Activated CD8-positive, alpha-beta memory T cell treated with anti-CD3 and anti-CD28 coated beads for 1 hour (primary cell): ENCODE measurements at places on chromosomes 7 and 10.

DNA sequence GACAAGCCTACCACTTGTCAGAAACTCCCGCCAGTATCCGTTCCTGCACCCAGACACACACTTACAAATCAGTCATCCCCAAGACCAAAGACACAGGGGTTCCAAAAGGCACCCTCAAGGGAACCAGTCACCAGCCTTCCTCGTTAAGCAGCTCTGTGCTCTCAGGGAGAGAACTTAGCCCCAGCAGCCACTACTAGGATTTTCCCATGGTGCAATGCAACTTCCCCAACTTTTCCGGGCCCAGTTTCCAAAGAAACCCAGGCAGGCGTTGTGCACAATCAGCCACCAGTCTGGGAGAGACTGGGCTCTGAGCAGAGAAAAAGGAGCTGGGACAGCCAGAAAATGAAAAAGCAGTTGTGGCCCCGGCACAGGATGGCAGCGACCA, 1.2 kb downstream of the DLG5 start:
- no peak for DNase-seq

DNA sequence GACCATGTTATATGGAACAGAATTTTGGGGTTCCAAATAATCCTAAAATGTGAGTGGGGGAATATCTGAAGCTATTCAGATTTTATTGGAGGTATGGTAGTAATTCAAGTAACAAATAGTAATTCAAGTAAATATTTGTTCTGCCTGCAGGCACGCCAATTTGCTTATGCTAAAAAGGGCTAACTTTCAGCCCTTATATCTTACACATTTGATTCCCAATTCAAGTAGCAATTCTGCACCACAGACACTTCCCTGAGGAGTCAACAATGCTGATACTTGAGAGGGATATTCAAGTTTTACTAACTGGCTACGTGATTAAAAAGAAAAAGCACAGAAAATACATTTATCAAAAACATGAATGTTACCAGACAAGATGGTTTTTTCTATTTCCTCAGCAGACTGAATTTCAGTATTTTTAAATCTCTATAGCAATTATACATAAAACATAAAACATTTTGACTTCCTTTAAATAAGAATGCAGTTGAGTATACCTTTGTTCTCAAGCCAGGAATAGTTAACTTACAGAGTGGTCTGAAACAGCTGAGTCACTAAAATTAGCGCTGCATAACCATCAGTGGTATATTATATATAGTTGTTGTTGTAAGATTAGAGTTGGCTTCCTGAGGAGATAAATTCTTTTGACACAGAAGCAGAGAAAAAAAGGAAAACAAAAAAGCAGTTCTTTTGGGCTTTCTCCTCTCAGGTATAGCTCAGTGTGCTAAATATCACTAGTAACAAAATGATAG, 33.9 kb downstream of the MTPN start:
- DNase-seq = no peak

DNA sequence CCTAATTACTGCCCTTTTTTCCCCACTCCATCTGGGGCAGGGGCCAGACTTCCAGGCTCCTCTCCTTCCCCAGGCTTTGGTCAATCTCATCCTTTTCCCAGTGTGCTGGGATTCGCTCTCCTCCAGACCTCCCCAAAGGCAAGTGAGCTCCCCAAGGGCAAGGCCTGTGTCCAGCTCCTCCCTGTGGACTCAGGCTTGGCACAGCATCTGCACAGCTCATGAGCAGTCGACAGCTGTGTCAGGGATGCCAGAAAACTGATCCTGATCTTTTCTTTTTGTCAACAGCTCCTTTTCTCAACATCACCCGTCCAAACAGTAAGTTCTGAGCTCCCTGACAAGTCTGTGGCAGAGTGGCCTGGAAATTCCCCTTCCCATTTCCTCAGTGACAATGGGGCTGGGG, 67.1 kb downstream of the C10orf120 start:
- DNase-seq = no peak

GRCh38 chr7:57204411-57204811, 72.2 kb upstream of the ZNF479 start:
- no peak for DNase-seq

DNA sequence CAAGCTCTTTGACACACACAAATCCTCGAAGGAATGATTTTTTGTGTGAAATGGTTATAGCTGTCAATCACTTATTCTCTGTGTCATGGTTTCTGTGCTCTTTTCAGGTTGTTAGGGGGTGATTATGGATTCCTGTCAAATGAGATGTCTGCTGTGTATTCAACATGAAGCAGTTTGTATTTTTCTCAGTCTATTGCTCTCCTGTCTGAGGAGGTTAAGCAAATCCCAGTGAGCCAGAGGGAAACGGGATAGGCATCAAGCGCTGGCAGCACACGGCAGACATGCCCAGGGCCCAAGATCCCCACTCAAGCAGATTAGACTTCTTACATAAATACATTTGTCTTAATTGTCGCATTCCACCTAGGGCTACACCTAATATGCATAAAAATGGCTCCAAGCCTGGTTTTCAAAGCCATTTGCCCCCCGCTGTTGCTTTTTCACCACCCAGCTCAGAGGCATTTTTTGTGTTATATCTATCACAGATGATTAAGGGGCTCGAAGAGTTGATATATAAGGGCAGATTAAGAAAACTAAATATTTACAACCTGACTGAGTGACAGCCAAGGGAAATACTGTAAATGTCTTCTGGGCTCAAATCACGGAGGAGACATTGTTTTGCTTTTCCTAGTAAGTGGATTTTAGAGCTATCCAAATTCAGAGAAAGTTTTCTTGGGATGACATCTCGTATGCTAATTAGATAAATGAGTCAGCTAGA, 192.7 kb upstream of the LRGUK start:
- no peak for DNase-seq

DNA sequence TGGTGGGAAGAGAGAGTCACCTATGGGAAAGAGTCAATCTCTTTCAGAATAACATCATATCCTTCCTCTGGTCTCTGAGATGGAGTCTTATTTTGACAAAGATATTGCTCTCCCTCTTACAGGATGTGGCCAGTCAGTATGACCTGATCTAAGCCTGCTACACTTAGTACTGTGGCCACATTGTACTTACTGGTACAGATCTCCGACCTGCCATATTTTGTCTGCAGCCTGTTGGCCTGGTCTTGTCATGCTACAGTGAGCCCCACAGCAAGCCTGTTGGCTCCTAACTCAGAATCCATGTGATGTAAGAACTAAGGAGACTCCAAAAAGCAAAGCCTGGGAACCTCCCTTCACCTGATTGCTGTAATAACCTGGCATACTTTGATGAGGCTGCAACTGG, 377.8 kb downstream of the SFMBT2 start:
- no peak for DNase-seq

DNA sequence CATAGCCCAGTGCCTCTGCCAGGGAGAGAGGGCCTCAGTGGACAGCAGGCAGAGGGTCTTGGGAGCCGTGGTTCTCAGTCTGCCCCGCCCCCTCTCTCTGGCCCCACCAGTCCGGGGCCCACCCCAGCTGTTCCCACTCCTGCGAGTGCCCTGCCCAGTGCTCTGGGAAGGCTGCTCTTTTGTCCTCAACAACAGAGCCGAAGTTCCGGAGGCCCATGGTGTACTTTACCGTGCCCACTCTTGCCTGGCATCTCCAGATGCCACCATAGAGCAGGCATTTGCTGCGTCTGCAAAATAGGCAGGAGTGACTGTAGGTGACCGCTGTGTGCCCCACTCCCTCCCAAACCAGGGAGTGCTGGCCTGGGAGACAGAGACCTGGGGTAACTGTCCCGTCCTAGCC, 29.3 kb upstream of the PCBD1 start:
- DNase-seq = no peak

DNA sequence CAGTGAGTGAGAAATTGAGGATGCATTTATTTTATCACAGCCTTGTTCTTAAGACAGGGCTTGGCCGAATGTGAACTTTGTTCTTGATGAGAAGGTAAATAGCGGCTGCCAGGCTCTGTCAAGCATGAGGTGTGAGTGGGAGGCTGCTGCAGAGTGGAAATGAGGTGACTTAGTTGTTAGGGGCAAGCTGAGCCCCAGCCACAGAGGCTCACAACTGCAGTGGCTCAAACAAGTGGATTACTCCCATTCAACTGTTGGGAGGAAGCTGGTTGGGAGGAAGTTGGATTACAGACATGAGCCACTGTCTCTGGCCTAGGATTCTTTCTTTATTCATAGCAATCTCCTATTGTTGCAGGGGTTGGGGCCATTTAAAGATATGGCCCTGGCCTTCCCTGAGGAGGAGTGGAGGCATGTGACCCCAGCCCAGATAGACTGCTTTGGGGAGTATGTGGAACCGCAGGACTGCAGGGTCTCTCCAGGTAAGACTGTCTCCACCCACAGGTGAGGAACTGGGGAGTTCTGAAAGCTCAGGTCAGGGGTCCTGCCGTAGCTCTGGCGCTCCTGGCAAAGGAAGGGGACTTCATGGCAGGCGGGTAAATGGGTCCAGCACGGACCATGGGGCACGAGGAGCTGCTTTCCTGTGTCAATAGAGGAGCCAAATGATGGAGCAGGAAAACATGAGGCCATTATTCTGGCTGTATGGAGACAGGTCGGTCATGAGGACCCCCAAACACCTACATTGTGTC, 7.1 kb downstream of the ZSCAN25 start:
- DNase-seq = no peak

- DNase-seq = no peak
These were observed 9.5 kb downstream of the WAPL start for GRCh38 chr10:86512137-86512536.

DNA sequence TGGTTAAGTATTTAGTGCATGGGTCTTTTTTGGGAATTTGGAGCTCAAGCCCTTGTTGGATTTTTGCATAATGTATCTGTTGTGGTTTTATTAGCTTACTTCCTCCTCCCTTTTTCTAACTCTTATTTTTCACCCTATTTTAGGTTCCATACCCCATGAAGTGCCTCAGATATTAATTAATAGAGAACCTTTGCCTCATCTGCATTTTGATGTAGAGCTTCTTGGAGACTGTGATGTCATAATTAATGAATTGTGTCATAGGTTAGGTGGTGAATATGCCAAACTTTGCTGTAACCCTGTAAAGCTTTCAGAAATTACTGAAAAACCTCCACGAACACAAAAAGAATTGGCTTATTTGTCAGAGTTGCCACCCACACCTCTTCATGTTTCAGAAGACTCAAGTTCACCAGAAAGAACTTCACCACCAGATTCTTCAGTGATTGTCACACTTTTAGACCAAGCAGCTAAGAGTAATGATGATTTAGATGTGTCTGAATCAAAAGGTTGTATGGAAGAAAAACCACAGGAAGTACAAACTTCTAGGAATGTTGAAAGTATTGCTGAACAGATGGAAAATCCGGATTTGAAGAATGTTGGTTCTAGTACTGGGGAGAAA, 28.0 kb downstream of the SIRT1 start:
- DNase-seq = no peak

- DNase-seq = no peak
These were observed 44.3 kb downstream of the CXCL12 start for GRCh38 chr10:44340557-44340956.

GRCh38 chr10:218798-219197, 83.5 kb downstream of the ZMYND11 start:
- DNase-seq = no peak

GRCh38 chr7:75038508-75038907, 35.1 kb downstream of the RCC1L start:
- DNase-seq = no peak

DNA sequence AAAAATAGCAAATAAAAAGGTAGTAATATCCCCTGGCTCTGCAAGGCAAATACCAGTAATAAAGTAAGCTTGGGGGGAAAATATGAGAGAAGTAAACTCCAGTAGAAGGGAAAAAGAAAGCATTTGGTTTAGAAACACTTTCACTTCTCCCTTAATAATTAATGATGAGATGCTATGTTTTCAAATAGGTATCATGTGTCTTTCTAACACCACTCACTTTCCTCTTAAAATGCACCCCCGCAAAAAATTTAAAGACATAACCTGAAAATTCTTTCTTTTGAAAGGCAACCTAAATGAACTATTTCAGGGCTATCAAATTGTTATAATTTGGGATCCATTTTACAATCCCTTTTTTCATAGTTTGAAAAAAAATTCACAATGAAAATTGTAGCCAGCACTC, 240.3 kb downstream of the SNX10 start:
- DNase-seq = no peak

DNA sequence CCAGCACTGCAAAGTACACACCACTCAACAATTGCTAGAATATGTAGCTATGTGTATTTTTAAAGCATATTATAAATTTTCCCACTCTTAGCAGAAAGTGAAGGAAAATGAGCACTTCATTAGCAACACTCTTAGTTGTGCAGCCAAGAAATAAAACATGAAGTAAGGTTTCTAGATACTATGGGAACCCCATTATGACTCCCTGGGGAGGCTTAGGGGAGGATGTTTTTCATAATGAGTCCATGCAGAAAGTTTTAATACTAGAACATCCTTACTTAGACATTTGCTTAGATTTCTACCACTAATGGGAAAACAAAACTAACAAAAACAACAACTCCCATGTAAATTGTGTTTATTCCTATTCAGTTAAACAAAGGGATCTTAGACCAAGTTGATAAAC, 148.4 kb upstream of the HDAC9 start:
- no peak for DNase-seq

GRCh38 chr10:62765726-62766125, 38.8 kb upstream of the ADO start:
- DNase-seq = no peak
